ENCODE measurements at places on chromosomes 2 and 18. TPM values are rescaled to one million over a fixed set of nuclear protein-coding genes. Genes with fewer than 3 reads are reported as not detected.
A peak's percentile ranks its signal among the peaks of the same experiment; 100 is the strongest.

- H3K36me3 ChIP-seq: no peaks in the 10 kb centered on the region
- H3K27ac ChIP-seq: peak overlapping the region; percentile 88
- peaks cover 4% of the 10 kb centered on the region for H3K4me1 ChIP-seq
- DNase-seq: no peak
- no peaks in the 10 kb centered on the region for H3K27me3 ChIP-seq
These were observed 964 bp upstream of the ST3GAL5 start for GRCh38 chr2:85889627-85890281.

- no peaks in the 10 kb centered on the region for H3K4me1 ChIP-seq
- DNase-seq: no peak
- no peaks in the 10 kb centered on the region for H3K36me3 ChIP-seq
- no peak overlapping the region for H3K4me3 ChIP-seq
- no peaks in the 10 kb centered on the region for H3K27me3 ChIP-seq
- no peak overlapping the region for H3K27ac ChIP-seq
These were observed 97.9 kb downstream of the ATL2 start for GRCh38 chr2:38279201-38279600.

PDE11A gene
- 0.75 TPM for total RNA-seq

- no peaks in the 10 kb centered on the region for H3K36me3 ChIP-seq
- no peak overlapping the region for H3K27ac ChIP-seq
- no peak for DNase-seq
- no peaks in the 10 kb centered on the region for H3K4me1 ChIP-seq
These were observed 1343.8 kb upstream of the LRRTM1 start for GRCh38 chr2:81648370-81648769.

Measured in ascending aorta (tissue), 2 donors.